ENCODE measurements at places on chromosomes 4 and X.
A peak's percentile ranks its signal among the peaks of the same experiment; 100 is the strongest.

DNA sequence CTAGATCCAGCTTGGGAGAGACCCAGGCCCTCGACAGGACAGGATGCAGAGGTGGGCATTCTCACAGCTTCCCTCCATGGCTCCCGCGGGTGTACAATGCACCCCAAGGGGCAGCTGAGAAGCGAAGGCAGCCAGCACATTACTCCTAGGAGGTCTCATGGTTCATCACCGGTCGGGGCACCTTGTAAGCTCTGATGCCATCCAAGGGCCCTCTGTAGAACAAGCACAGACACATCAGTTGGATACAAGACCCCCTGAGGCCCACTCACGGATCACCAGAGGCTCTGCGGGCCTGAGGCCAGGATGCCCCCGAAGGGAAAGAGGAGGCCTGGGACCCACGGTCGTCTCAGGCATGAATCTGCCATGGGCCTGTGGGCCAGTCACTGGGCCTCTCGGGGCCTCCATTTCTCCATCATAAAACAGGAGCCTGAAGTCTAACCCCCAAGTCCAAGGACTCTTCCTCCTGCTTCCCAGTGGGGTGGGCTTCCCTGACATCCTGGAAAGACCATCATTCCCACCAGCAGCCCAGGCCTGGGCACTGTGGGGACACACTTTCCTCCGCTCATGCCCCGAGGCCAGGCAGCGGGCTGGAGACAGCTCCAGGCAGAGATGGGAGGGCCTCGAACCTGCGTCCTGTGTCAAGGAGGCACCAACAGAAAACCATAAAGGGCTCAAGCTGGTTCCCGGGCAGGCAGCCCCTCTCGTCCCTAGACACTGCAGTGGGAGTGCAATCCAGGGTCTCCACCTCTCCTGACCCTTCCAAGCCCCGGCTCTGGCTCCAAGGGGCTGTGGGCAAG is 20.1 kb downstream of the HMX1 start:
- DNase-seq = no peak

- DNase-seq = no peak
These were observed 345.1 kb downstream of the INPP4B start for GRCh38 chr4:142500966-142501365.

DNA sequence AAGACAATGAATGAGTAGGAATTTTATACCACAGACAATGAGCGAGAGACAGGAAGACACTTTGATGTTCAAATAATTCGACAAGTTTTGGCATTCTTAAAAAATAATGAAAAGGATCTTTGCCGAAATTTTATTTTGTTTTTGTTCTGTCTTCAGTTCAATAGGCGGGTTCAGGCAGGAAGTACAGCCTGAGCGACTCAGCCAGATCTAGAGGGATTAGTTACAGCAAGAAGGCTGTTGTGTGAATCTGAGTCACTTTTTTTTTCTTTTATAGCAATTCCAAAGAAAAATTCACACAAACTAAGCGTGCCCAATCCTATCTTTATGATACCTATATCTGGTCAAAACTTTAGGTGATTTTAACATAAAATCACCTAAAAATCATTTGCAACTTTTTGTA is 505.4 kb upstream of the FAM241A start:
- DNase-seq = peak; percentile 24

- DNase-seq = peak; percentile 60
These were observed 496.3 kb downstream of the PDGFC start for GRCh38 chr4:156475322-156475721.

DNA sequence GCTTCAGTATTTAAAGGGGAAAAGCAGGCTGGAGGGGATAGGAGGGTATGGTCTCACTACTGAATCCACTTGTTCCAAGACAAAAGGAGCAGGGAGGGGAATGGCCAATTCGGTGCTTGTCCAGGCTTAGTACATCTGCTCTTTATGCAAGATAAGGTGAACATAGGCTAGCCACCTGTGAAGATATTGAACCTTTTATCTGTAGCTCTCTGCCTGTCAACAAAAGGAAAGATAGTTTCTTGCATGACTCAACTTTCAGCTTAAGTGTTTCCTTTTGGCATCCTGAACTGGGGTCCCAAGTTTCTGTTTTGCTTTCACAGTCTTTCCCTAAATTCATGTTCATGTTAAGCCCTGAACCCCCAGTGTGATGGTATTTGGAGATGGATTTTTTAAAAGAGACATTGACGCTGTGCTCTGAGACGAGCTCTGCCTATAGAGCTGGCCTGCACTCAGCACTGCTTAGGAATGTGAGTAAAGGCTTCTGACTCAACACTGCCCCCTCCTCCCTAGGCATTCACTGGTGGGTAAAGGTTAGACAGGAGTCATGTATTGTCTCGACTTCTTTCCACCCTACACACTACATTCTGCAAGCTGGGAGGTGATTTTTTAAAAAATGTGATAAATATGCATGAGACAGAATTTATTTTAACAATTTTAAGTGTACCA is 28.2 kb downstream of the FAM149A start:
- DNase-seq = no peak

DNA sequence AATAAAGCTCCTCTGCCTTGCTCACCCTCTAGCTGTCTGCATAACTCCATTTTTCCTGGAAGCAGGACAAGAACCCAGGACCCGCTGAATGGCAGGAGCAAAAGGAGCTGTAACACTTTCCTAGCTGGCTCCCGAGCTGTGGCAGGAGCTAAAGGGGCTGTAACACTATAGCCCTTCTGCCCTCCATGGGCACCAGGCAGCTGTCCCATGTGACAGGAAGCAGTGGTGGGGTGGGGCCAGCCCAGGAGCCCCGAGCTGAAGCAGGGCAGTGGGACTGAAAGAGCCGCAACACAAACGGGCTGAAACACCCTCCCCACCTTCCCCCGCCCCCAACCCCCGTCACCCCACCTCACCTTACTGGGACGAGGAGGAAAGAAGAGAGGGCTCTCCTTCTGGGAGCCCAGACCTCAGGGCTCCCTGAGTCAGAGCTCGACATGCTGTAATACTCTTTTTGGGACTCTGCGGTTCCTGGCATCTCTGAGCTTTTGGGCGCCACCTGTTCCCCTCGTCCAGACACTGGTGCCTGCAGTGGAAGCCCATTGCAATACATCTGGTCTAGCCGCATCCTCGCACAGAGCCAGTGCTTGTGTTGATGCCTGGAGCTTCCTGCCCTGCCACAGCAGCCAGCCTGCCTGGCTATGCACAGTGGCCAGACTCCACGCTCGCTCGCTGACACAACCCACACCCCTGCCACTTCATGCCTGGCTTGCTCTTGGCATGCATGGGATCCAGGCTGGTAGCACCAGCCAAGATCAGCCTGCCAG is 39.4 kb downstream of the PPM1K start:
- no peak for DNase-seq

- no peak for DNase-seq
These were observed 17.8 kb upstream of the MCF2 start for GRCh38 chrX:139725720-139726119.

GRCh38 chrX:136209016-136209738 is 42.0 kb downstream of the MAP7D3 start:
- peak; percentile 63 for DNase-seq

GRCh38 chr4:110630688-110631402 is 8.0 kb upstream of the PITX2 start:
- DNase-seq = no peak

GRCh38 chr4:94506822-94507221 is 55.1 kb downstream of the PDLIM5 start:
- no peak for DNase-seq

DNA sequence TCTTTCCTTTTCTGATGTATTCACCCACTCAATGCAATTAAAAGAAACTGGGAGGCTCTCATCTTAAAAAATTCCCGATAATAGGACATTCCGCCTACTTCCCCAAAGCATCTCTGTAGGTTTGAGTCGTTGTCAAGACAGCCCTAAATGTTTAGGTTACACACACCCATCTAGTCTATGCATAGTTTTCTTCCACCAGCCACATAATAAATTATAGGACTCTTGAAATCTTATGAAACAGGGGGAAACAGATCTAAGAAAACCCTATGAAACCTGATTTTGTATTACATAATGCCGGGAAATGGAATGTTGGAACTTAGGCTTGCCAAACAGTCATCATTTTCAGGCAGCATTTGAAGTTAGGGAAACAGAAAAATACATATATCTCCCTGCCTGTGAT is 150.0 kb downstream of the PRKX start:
- DNase-seq = no peak

Data from GM03348 (cell line).